NCI-H1417 treated with DMSO at 0.1 percent for 48 hours (cell line): ENCODE measurements at places on chromosomes 13 and 19.

DNA sequence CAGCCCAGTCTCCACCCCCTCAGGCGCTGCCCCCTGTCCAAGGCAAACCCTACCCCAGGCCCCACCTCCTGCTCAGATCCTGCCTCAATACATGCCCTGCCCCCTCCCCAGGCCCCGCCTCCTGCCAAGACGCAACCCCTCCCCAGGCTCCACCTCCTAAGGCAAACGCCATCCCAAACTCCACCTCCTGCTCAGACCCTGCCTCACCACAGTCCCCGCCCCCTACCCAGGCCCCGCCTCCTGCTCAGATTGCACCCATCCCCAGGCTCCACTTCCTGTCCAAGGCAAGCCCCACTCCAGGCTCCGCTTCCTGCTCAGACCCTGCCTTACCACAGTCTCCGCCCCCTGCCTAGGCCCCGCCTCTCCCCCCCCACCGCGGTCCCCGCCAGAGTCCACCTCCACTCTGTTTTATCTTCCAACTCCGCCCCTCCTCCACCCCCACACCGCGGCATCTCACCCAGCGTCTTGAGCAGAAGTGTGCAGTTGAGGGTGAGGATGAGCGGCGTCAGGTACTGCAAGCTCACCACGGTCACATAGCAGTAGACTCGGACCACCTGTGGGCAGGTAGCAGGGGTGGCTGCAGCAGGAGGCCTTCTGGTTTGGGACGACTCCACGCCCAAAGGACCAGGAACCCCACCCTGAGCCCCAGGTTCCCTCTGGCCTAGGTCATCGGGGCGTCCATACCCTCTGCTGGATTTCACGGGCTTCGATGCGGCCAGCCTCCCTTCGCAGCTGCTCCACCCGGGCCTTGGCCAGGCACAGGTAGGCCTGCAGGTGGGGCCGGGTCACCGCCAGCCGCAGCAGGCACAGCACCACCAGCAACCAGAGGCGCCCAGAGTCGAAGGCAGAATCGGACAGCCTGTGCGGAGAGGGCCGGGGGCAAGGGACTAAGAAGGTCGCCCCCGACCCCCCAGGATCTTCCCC is 17.7 kb downstream of the TMEM161A start:
- no peak for DNase-seq

- no peak for DNase-seq
Measured at GRCh38 chr13:53041968-53042516, 13.4 kb downstream of the OLFM4 start.

DNA sequence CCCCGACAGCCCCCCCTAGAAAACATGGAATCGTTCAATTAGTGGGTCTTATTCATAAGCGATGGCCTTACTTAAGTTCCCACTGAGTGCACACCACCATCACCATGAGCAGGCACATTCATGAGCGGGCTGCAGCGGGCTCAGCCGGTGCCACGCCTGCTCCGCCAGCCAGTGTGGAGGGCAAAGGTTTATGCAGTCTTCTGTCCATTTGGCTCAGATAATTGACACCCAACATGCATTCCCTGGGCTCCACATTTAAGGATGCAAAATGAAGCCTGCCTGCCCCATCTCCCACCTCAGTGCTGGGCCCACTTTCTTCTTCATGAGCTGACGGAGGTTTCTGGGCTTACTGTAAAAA is 12.1 kb downstream of the C19orf12 start:
- no peak for DNase-seq

DNA sequence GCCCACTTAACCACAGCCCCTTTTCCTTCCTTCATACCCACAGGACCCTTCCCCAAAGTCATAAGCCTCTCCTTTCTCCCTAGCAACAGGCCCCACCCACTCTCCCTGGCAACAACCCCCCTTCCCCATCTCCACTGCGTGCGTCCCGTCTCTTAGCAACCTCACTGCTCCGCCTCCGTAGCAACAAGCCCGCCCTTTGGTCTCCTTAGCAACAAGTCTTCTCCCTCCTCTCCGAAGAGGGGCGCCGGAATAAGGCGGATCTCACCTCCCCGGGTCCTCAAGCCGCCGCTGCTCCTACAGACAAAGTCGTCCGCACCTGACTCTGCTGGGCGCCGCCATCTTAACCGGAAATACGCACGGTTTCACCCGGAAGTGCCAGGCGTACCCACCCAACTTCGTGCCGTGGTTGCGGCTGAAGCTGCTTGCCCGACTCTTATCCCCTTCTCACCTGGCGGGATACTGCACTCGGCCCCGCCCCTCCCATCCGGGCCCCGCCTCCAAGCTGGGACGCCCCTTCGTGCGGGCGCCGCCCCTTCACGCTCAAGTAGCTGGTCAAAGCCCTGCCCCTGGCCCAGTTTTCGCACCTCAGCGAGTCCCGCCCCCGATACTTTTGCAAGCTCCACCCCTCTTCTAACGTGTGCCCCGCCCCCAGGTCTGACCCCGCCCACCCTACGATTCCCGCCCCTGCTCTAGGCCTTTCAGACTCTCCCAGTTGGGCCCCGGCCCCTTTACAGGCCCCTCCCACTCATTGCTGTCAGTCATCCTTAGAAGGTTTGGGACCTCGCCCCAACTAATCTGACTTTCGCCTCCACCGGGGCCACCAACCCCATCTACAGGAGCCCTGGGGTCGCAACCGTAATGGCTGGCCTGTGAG is at the start of gene HSPBP1:
HSPBP1 (minus strand) TSS at position 341 of the 874 bp plus-strand sequence. CDS start 502 bp downstream, outside the sequence.
- peak; percentile 89 for DNase-seq
